Stimulated activated CD8-positive, alpha-beta memory T cell treated with anti-CD3 and anti-CD28 coated beads, Interleukin-2, amount 100 ng/mL, for 48 hours (primary cell): ENCODE measurements at places on chromosomes 5 and 9.

GRCh38 chr5:14672082-14672481 lies 7.6 kb downstream of the OTULIN start:
- no peak for DNase-seq

- DNase-seq = no peak
These were observed 199.9 kb downstream of the PIK3R1 start for GRCh38 chr5:68415177-68416085.

DNA sequence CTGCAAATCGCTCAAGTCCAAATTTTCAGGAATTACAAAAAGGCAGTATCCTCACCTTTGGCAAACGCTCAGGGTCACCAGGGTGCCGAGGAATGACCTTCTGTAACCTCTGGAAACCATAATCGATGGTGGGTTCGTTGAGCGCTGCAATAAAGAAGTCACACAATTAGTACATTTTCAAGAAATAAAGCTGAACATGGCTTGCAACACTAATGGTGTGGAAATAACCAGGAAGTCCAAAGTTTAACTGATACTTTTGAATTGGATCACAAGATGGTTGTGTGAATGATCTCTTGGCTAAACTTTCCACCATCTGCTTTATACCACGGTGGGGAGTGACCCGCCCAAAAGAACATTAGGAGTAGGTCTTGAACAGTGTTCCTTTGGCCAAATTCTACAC lies 368.7 kb downstream of the EBF1 start:
- no peak for DNase-seq

- DNase-seq = no peak
These were observed 276.6 kb downstream of the MAST4 start for GRCh38 chr5:66872736-66873331.

- DNase-seq = no peak
These were observed 93.1 kb downstream of the SMIM15 start for GRCh38 chr5:61069150-61069549.

- DNase-seq = no peak
These were observed 39.2 kb downstream of the NACC2 start for GRCh38 chr9:136055715-136056545.

DNA sequence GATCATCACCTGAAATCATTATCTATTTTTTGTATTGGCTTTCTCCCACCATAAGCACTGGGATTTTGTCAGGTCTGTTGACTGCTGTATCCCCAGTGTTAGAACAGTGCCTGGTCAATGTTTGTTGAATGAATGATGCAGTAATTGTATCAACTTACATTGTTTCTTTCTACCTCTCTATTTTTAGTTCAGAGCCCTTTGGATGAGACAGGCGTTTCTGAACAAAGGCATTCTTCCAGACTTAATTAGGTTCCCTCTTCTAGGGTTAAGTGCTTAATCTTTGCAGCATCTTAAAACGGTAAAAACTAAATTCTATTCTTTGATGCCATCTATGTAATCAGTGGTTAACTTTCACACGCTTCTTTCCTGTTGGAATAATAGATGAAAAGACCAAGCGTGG lies 26.3 kb downstream of the SLC44A1 start:
- DNase-seq = no peak

GRCh38 chr9:108382310-108382709 lies 473.5 kb downstream of the ACTL7B start:
- no peak for DNase-seq

GRCh38 chr9:38171538-38171884 lies 102.5 kb upstream of the SHB start:
- no peak for DNase-seq

DNA sequence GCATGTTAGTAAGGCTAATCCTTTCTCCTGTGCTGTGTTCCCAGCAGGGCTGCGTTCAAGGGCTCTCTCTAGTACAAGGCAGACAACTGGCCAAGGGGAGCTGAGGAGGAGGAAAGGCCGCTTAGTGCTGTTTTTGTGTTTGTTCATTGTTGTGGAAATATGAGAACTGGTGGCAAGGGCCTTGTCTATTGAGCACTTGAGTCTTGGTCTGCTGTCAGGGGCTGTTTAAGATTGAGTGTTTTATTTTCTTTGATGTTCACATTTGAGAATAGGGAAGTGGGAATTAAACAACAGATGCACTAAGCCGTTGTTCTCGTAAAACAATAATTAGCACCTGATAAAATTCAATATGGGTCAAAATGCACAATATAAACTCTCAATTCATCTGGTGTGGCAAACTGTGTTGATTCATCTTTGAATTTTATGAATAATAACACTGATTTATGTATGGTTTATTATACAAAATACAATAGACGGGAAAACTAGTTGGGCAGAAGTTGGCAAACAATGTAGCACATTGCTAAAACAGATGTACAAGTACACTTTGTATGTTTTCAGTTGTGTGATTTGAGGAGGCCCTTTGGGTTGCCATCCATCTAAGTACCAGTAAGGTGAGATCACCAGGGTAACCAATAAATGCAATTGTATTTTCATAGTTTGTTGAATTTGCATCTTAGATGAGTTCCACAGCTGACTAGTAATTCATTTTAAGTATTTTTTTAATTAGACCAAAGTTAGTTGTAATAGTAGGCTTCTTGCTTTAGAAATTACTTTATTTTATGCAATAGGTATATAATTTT lies 97.6 kb upstream of the GRHPR start:
- DNase-seq = no peak

DNA sequence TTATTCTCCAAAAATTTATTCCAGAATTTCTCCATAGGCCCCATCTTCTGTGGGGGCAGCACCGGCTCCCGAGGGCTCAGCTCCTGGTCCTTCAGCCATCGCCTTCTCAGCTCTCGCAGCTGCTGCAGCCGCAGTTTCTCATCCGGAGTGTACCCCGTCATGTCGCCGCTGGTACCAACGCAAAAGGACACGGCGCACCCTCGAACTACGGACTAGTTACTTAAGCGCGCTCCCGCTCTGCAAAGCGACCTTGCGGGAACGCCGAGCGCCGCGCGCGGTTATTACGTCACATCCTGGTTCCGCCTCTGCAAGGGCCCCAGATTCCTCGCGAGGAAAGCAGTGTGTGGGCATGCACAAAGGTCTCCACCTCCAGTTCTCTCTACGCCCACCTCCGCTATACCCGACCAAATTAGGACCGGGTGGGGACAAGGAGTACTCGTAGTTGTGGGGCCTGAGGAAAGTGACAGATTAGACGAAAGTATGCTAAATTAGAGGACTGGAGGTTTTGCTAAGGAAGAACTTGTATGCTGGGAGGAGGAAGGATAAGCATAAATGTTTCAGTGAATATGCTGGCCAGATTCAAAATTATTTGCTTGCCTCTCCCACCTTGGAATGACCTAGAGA lies at the start of gene NDUFB6:
NDUFB6 (minus strand) TSS at position 260 of the 624 bp plus-strand sequence; CDS start at position 161, 99 bp downstream.
- peak; percentile 87 for DNase-seq

GRCh38 chr5:145340099-145340498 lies 495.0 kb downstream of the PRELID2 start:
- no peak for DNase-seq

DNA sequence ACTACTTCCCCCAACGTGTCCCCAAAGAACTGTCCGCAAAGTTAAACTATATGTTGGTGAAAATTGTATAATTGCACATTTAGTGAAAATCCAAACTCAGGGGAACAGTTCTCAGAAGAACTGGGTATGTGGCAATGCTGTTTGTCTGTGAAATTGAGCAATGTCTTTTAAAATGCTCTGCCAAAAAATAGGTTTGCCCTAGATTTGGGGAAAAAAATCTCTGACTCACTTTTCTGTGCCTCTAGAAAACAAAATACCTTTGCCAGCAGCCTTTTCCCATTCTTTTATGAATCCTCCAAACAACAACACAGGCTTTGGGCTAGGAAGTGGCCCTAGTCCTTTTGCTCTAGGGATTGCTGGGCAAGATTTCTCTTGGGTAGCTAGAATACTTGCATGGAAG lies 37.4 kb upstream of the ZNF608 start:
- no peak for DNase-seq

- DNase-seq = no peak
These were observed 41.2 kb upstream of the SVEP1 start for GRCh38 chr9:110620726-110621125.
